ENCODE measurements at places on chromosomes 11 and 22.

DNA sequence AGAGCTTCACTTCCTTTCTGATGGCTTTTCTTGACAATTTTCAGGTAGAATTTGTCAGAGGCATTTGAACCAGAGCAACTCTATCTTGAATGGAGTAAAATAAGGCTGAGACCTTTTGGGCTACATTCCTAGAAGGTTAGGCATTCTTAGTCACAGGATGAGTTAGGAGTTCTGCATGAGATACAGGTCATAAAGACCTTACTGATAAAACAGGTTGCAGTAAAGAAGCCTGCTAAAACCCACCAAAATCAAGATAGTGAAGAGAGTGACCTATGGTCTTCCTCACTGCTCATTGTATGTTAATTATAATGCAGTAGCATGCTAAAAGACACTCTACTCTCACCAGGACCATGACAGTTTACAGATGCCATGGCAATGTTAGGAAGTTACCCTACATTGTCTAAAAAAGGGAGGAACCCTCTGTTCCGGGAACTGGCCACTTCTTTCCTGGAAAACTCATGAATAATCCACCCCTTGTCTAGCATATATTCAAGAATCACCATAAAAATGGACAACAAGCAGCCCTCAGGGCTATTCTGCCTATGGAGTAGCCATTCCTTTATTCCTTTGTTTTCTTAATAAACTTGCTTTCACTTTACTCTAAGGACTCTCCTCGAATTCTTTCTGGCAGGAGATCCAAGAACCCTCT is 1519.7 kb upstream of the TENM4 start:
- no peak for DNase-seq

DNA sequence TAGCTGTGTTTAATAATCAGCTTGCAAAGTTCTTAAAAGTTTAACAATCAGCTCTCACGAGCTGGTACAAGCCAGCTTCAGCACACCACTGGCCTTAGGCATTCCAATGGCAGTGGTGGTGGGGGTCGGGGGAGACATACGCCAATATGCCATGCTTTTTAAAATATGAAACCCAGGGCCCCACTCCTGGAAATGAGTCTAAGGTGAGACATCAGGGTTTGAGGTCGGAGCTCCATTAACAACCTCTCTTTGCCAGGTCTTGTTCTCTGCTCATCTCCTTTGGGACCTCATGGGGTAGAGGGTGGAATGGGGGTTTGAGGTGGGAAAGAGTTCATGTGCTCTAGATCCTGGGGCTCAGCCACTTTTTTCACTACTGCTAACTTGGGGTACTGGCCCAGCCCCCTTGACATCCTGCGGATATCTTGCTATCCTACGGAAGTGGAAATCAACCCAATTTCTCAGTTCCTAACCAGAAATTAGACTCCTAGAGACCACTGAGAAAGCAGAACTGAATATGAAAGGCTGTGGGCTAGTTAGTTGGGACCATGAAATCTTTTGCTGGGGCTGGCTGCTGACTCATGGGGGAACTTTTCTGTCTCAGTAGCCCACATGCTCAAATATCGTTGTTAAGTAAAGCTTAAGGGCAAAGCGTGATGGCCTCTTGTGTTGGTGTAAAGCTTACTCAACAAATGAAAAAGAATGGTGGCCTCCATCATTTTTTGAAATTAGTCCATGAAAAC is 90.1 kb downstream of the PDHX start:
- DNase-seq: no peak

DNA sequence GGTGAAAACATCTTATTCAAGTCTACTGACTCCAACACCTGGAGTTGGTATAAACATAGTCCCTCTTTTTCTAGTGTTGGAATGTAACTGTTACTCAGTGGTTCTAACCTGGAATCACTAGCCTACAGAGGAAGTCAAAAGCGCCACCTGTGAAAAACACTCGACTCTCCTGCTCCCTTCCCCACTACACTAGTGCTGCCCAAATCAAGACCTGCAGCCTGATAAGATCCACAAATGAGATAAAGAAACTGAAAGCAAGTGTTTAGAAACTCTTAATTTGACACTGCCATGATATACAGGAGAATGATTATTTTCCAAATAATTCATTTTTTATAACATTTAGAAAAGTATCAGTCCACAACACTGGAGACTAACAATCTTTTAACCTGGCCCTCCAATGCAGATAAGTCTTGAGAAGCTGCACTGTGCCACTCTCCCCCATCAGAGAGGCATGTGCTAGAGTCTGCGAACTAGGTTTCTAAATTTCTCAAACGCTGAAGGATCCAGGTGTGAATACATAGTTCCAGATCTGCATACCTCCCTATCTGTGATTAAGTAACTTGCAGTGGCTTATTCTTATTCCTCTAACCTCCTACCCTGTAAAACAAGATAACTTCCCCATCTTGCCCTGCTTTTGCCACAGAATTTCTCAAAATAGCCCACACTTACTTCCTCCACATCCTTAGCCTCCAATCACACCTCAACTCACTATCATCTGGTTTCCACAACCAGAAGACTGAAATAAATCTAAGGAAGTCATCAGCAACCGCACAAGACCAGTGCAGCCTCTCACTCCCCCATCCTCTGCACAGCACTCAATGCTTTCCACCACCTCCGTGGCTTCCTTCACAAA is 88.1 kb downstream of the RRAS2 start:
- DNase-seq: no peak

DNA sequence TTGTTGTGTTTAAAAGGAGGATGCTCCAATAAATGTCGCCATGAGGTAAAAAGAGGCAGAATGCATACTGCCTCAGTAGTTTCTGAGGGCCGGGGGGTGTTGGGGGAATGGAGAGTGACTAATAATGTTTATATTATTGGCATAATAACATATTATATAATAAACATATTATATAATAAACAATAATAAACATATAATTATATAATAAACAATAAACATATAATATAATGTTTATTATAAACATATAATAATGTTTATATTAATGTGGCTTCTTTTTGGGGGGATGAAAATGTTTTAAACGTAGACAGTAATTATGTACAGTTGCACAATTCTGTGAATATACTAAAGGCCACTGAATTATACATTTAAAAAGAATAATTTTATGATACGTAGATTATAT is 35.6 kb downstream of the TRIM66 start:
- no peak for DNase-seq

GRCh38 chr11:65184146-65184545 is 2.4 kb downstream of the CAPN1 start:
- DNase-seq: no peak
